ENCODE measurements at places on chromosomes 1 and 21.

GRCh38 chr1:113106910-113107309 lies 33.9 kb downstream of the LRIG2 start:
- no peak for DNase-seq

DNA sequence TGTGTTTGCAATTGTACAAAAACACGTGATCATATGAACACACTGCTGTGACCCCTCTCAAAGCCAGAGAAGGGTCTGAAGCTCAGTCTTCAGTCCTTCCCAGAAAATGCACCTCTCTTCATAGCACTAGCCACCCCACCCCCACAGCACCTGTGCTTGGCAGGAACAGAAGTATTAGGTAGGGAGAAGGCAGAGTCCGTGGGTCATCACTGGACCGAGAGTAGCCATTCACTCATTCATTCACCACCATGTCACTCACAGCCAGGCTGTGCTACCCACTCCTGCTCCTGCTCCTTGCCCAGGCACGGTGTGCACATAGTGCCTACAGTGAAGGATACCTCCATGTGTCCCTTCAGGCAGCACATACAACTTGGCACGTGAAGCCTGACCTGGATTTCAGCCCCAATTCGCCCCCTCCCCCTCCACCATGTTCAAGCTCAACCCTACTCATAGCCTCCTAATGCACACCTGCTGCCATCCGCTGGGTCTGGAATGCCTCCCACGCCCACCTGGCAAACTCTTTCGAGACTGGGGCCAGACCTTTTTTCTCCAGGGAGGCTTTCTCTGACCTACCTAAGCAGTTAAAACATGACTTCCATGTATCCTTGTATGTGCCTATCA lies 81.9 kb upstream of the GALNT2 start:
- no peak for DNase-seq

DNA sequence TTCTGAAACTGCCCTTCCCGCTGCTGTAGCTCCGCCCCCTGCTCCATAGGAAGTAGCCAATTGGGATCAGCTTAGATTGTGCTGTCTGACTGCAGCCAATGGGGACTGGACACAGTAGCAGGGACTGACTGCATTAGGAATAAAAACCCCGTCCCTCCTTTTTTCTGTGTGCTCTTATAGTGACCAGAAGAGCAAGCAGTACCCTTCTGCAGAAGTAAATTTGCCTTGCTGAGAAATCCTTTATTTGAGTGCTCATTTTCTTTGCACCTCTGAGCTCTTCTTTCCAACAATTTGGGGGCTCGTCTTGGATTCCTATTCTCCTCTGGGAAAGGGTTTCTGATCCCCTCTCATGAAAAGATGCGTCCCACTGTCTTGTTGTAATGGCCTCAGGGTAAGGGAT lies 16.2 kb downstream of the OR2L13 start:
- no peak for DNase-seq

- DNase-seq: no peak
Observed at GRCh38 chr1:23567996-23568607, 8.8 kb upstream of the ID3 start.

DNA sequence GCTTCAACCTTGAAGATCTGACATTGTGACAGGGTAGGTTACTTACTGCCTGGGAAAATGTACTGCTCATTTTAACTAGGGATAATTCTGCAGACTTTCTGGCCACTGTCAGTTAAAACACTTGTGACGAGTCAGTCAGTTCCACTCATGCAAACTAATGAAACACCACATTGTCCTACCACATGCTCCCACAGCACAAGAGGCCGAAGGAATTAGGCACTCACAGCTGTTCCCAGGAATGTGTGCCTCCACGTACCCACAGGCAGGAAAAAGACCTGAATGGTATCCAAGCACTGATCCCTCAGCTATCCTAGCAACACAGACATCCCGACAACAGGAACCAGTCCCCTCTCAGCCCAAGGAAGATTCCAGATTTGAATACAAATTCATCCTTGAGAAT lies 12.3 kb downstream of the BCAR3 start:
- no peak for DNase-seq

DNA sequence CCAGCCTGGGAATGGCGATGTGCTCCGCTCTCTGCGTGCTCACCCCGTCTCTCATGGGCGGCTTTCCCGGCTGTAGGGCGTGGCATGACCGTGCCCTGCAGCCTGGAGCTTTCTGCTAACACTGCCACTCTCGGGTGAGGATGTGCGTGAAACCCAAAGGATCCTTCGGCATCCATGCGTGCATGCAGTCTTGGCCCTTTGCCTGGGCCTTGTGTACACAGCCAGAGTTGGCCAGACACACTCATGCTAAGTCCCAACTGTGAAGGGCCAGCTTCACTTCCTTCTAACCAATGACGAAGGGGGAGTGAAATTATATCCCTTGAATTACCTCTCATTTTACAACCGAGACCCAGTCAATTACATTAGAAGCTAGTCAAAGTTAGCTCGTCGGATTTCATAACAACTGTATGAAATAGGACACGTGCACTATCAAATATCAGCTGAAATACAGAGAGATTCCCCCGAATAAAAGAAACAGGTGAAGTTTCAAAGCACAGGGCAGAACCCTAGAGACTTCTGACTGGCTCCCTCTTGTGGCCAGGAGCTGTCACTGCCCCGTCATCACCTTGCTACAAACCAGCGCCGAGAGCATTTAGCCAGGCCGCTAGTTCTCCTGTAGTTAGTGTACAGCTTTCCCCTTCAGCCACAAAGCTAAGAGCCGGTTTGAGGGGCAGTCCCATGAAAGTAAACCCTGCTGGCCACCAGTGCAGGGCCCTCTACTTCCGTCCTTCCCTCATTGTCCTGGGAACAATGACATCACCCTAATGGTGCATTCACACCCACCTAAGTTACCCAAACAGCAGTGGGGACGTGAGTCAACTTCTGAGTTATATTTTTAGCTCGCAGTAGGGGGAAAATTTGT lies 63.4 kb upstream of the COA6 start:
- peak; percentile 45 for DNase-seq

DNA sequence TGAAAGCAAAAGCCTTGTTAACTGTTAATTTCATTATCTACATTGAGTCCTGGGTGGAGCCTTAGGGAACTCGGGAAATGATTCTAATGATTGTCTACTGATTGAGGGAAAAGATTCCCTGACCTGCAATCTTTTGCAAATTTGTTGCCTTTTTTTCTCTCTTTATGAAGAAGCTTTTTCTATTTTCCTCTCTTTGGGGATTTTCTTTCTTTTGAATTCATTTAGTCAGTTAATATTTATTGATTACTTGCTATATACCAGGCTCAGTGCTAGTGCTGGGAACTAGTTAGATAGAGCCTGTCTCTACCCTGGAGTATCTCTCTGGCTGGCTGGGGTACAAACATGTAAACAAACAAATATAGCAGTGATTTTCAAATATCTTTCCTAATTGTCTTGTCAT lies 71.2 kb upstream of the CACYBP start:
- DNase-seq: no peak

- DNase-seq: no peak
Observed at GRCh38 chr1:37486680-37487618, 12.6 kb downstream of the ZC3H12A start.

DNA sequence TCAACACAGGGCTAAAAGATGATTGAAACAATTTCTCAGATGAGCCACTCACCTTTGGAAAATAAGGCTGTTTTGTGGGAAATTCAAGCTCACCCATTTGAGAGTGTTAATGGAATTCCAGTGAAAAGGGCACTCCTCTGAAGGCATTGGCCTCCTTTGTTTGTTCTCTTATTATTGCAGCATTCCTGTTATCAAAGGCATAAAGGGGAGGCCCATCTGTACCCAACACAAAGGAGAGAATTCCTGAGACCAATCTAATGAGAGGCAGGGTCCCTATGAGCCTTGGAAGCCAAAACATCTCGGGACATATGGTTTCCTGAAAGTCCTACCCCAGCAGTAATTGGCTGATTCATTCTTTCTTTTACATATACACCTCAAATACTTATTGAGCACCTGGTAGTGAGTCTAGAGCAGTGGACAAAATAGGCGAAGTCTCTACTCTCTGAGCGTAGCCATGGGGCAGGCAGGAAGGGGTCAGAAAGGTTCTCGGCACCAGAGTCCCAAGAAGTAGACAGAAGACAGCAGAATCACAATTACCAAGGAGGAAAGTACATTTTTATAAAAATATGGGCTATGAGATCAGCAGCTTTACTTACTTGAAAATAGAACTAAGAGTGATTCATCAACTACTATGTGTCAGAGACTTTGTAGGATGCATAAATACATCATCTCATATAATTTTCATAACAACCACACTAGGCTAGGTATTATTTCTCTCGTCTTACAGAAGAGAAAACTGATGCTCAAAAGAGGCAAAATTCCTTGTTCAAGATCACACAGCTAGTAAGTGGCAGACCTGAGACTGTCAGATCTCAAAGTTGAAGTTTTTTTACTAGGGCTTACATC lies 218.7 kb downstream of the DAB1 start:
- no peak for DNase-seq

DNA sequence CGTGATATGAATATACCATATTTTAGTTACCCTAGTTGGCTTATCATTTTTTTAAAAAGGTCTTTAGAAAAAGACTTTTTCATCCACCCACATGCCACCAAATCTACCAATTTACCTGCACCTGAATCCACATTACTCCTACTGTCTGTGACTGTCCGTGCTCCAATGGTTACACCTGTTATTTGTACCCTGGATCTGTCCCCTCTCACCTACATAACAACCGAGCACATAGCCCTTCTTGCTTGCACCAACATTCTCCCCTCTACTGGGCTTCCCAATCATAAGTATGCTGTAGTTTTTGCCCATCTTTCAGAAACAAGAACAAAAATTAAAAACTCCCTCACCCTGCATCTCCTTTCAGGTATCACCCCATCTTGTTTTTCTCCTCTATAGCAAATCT lies 17.6 kb downstream of the SOD1 start:
- DNase-seq: no peak

DNA sequence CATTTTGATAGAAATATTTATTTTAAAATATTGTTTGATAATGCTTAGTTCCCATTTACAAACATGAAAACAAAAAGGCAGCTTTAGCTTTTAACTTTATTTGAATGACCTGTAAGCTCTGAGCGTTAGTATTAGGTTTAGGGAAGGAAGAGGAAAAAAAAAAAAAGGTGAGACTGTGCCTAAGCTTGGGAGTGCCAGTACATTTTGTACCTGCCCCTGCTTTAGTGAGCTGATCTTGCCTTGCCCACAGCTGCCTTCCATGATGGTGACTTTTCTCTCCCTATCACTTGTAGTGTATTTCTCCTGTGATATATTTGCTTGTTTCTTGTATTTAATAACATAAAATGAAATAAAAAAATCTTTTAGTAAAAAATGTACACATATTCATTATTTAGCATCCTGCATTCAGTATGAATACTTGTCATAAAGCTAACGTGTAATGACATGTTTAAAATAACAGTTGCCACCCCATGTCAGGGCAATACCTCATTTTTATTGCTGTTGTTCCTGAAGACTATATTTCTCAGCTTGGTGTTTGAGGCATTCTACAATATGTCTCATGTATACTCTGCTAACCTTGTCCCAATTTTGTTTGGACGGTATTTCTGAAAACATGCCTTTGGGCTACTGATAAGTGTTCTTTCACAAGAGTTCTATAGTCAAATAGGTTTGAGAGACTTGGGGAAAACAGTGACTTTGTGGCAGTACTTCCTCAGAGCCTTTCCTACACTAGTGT lies 76.3 kb downstream of the NEK7 start:
- no peak for DNase-seq

Measured in Panc1 (cell line).